ENCODE measurements at places on chromosomes 3 and 15.

GRCh38 chr3:127908202-127908601 is 6.8 kb upstream of the KBTBD12 start:
- DNase-seq = no peak

- peak; percentile 72 for DNase-seq
These were observed 114.3 kb downstream of the DIPK2A start for GRCh38 chr3:144085964-144086363.

DNA sequence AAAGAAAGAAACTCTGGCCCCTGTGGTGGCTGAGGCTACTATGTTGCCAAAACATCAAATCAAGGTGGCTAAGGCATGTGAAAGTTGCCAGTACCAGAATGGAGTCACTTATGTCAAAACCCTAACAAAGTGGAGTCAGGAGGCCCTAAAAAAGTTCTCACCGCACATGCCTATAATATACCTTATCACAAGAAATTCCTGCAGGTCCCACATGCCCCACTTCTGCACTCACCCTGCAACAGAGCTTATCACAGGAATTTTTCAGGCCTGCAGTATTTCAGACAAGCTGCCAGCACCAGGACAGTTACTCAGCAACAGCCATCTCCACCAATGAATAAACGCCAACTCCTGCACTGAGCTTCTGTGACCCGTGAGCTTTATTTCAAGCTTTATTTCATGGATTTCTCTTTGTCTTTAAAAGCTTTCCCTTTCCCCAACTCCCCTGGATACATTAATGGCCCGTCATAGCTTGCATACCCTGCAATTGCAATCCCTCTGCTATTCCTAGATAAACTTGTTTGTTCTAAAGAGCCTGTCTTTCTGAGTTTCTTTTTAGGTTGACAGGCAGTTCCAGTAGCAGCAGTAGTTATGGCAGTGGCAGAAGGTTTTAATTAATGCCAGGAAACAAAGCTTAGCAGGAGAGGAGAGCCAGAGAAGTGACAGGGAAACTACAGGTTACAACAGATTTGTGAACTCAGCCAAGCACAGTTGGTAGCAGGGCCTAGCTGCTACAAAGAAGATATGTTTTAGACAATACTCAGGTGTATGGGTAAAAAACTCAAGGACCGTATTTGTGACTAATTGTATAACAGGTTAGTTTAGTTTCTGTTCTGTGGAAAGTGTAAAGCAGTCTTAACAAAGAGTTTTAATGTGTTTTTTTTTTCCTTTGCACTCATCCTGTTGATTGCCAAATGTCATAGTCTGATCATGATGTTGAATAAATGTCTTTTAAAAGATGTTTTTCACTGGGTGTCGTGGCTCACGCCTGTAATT is 15.9 kb upstream of the TMEM42 start:
- no peak for DNase-seq

DNA sequence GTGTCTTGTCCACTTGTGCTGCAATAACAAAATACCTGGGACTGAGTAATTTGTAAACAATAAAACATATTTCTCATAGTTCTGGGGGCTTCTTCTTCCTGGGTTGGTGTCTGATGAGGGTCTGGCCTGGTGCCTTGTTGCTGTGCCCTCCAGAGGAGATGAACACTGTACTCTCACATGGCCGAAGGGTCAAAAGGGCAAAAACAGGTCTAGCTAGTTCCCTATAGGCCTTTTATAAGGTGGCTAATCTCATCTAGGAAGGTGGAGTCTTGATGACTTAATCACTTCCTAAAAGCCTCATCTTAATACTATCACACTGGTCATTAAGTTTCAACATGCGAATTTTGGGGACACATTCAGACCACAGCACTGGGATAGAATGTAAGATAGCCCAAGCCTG is 228.4 kb downstream of the TLE3 start:
- DNase-seq = no peak

DNA sequence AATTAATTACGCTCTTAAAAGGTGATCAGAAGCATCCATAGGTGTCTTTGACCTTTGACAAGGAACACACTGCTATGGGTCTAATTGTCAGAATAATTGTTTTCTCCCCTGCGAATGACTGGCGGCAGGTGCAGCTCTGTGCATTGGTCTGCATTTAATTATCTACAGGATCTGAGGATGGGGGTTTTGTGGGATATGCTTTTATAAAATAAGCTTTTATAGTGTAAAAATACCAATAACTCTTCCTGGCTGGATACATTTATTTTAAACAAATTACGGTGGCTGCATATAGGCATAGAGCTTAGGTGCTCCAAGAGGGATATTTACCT is 201.6 kb upstream of the RGMA start:
- no peak for DNase-seq

GRCh38 chr15:40053079-40053830 is 14.3 kb upstream of the SRP14 start:
- no peak for DNase-seq

GRCh38 chr3:49158103-49158709 is 7.9 kb downstream of the CCDC71 start:
- DNase-seq = no peak

DNA sequence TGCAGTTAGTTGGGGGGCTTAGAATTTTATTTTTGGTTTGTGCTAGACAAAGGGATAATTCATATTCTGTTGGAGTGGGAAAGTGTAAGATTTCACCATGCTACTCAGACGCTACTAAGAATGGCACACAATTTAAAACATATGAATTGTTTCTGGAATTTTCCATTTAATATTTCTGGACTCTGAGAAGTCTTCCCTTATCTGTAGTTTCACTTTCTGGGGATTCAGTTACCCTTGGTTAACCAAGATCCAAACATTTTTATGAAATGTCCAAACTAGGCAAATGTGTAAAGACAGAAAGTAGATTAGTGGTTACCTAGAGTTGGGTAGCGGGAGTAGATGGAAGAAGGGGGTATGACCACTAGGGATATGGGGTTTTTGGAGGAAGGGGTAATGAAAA is 53.1 kb downstream of the TCF12 start:
- DNase-seq = no peak

DNA sequence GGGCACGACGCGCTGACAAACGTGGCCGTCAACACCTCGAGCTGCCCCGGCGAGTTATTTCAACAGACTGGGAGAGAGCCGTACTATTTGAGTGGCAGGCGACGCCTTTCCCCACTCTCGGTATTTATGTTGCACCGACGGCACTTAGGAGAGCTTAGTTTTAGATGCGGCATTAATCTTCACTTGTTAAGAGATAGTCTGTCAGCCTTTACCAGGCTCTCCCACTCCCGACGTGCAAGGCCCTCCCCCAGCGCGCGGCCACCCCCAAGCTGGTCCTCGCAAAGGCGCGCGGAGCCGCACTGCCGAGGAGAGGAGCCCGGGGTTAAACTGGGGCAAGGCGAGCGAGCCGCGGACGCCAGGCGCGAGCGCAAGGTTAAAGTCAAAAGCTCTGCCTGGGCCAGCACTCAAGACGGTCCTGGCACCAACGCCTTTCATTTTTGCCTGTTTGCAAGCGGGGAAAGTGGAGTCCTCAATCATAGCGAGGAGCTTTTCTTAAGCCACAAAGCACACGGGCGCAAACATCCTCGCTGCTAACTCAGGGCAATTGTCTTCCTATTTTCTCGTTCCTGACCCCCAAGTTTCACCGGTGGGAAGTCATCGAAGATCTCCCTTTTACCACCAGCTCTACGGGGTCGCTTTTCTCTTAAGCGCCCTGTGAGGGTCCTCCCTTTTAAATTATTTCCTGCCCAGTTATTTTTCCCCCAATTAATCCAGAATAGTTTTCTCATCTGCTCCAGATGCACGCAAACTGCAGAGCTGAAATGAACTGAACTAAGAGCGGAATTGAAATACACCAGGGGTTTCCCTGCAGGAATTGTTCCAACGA is 86.6 kb downstream of the NR2F2 start:
- no peak for DNase-seq

DNA sequence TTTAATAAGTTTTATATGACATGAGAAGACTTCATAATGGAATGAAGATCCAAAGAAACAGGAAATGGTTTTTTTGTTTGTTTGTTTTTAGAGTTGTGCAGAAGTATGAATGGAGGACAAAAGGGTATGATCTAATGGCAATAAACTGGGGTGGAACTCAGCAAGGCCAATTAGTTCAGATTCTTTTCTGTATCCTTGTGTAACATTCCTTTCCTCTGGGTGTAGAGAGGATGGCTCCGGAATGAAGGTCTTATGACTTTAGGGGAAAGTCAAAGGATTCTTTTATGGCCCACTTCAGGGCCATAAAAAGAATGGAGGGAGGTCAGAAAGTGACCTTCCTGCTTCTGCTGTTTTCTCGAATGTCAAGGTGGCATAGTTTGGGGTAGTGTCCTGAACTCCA is 152.6 kb downstream of the DPH6 start:
- no peak for DNase-seq

DNA sequence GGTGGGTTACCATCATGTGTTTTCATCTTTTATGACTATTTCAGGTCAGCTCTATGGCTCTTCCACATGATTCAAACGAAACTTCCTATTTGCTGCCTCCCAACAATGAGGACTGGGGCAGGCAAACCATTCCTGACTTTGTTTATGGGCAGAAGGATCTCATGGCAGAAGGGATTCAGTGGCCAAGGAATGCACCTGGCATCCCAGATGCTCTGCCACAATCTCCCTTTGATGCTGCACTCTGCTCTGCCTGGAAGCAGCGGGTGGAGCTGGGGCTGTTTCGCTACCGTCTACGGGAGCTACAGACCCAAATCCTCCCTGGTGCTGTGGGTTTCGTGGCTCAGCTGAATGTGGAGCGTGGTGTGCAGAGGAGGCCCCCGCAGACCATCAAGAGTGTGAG is 6.8 kb downstream of the GDPGP1 start:
- peak; percentile 81 for DNase-seq

- no peak for DNase-seq
These were observed 13.2 kb upstream of the COL8A1 start for GRCh38 chr3:99625237-99625622.

- no peak for DNase-seq
These were observed 68.9 kb upstream of the PCSK6 start for GRCh38 chr15:101558221-101558941.

- no peak for DNase-seq
These were observed 41.0 kb downstream of the BHLHE40 start for GRCh38 chr3:5020242-5020722.

GRCh38 chr15:60462027-60462426 is 16.9 kb downstream of the ICE2 start:
- DNase-seq = no peak

DNA sequence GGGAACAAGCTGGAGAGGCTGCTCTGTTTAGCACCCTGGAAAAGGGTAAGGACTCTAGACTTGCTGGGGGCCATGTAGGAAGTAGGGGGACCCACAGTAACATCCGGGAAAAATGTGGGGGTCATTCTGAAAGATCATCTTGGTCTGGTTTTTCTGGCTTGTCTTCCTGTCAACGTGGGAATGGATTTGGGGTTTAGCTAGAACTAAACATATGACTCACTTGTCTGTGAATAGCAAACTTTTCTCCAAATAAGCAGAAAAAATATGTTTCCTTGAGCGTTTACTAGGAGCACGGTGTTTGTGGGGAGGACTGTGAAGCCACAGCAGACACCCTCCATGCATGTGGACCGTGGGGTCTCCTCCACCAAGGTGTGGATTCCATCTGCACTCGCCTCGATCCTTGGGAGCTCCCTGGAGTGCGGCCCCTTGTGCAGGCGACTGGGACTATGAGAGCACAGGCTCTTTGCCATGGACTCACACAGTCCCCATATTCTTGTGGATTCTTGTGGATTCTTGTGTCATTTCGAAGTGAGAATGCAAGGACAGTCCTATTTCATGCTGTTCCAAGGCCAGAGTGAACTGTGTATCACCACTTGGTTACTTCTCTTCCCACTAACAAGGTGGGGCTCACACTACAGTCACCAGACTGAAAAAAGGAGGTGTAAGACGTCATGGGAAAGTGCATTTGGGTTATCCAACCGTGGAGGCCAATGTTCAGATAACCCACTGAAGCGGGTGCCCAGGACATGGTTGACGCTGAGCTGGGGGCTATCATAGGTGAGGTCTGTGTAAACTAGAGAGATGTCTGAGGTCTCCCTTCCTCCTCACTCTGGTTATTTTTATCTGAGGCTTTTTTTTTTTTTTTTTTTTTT is 25.5 kb downstream of the PGPEP1L start:
- DNase-seq = no peak

GRCh38 chr3:186283096-186283495 is 78.9 kb downstream of the DGKG start:
- DNase-seq = no peak

DNA sequence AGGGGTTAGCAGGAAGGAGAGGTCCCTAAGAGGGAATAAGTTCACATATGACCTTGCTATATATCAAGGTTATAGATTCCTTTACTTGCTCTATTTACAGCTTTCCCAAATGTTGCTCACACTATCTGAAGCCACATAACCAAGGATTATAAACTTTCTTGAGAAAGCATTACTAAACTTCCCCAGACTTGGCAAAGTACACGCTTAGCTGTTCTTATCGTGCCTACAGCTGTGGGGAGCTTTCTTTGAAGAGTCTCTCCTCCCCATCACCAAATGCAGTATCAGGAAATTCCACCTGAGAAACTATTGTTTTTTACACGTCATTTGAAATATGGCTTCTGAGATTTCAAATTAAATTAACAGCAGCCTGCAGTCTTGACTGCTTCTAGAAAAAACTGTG is 284.5 kb downstream of the CHL1 start:
- DNase-seq = no peak

DNA sequence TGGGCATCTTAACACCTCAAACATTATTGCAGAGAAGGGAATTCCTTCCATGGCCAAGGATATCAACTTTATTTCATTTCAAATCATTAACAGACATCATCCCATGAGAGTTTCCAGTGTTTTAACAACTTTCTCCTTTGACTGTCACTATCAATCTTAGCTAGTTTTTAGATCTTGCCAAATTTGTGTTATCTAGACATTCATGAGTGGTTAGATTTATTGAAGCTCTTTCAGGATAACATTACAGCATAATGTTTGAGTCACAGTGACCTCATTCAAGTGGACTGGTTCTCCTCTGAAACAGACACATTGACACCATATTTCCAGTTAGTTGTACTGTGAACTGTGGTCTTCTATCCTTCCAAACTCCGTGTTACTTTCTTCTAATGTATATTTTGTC is 8.6 kb upstream of the TNFAIP8L3 start:
- DNase-seq = no peak

DNA sequence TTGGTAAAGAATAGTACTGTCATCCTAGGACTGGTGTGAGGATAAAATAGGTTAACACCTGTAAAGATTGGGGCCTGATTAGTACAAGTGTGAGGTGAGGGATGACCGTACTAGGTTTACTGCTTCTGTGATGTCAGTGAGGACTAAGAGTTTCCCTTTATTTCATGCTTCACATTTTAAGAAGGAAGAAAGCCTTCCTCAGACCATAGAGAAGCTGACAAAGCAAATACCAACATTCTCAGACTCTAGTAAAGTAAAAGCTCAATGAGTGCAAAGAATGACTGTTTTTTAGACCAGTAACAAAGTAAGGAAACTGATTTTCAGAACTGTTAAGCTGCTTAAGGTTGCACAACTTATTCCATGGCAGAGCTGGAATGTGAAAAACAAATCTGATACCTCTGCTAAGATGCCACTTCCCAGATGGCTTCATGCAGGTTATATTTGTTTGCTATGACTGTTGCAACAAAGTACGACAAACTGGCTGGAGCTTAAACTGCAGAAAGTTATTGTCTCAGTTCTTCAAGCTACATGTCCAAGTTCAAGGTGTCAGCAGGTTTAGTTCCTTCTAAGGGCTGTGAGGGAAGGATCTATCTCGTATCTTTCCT is 354.9 kb downstream of the RSL24D1 start:
- DNase-seq = no peak

- DNase-seq = no peak
These were observed 252.8 kb downstream of the CLSTN2 start for GRCh38 chr3:140187656-140188221.
